Naive thymus-derived CD4-positive, alpha-beta T cell (primary cell): ENCODE measurements at places on chromosomes 5 and 9. TPM values are rescaled to one million over a fixed set of nuclear protein-coding genes. Genes with fewer than 3 reads are reported as not detected.

Gene IPO11
- total RNA-seq = 22.1 TPM

DNA sequence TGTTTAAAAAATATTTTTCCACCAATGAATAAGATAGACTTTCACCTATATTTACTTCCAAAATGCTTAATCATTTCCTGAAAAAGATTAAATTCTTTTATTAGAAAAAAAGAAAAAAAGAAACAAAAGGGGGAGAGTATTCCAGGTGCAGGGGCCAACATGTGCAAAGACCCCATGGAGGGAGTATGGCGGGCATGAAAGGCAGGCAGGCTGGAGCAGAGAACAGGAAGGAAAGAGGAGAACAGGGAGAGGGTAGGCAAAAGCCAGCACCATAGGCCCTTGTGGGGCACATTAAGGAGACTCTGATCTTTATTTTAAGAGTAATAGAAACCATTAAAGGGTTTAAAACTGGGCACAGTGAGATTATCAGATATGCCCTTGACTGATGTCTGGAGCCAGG, 16.5 kb upstream of the SAP30L start:
- no peak for DNase-seq

DNA sequence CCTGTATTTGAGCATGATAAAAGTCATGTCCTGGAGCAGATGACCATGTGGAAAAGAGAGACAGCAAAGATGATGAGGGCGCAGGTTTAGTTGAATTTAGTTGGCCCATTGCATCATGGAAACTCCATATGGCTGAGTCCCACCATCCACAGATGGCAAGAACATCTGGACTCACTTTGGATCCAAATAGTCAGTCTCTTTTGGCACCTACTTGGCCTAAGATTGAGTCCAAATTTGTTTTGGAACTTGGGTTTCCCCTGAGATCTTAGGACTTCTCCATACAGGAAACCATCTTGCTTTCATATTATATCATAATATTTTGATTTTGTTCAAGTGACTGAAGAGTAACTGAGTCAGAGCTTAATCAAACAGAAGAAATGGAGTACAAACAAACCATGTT, 217.5 kb downstream of the DRD1 start:
- DNase-seq = no peak

DNA sequence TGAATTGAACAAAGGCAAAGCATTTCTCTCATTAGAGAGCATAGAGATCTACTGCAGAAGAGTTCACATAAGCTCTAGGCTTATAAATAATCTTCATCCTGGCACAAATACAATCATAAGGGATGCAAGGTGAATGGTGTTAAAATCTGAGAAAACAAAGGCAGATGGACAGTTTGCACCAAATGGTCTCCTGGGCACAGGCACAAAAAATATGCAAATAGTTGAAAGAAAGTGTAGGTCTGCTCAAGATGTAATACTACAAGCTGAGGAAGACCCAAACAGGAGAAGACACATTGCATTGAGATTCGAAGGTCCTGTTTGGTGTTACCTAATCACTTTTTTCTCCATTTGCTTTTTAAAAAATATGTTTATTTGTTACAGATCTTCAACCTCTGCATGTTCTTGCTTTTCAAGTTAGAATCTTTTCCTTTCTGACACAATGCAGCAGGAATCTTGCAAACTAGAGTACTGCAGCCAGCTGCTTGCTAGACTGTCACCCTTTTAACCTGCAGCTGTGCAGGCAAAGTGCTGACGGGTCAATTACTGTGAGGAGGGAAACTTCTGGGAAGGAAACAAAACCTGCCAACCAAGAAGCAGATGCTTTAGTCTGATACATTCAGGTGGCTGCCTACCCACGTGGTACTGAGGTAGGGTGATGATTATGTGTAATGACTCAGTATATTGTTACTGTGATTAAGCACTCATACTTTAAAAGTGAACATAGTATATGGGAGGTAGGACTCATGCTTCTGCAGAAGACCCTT, 1048.6 kb upstream of the SEMA6A start:
- no peak for DNase-seq
